ENCODE measurements at places on chromosomes 12 and 14.

GRCh38 chr12:46442239-46442638 is 69.7 kb upstream of the SLC38A2 start:
- no peak for DNase-seq

GRCh38 chr14:99753225-99754140 is 39.7 kb upstream of the EML1 start:
- DNase-seq, result no peak

GRCh38 chr12:25806271-25806670 is 152.2 kb upstream of the RASSF8 start:
- DNase-seq, result no peak

GRCh38 chr12:64716371-64716770 is 42.8 kb downstream of the GNS start:
- DNase-seq, result no peak

DNA sequence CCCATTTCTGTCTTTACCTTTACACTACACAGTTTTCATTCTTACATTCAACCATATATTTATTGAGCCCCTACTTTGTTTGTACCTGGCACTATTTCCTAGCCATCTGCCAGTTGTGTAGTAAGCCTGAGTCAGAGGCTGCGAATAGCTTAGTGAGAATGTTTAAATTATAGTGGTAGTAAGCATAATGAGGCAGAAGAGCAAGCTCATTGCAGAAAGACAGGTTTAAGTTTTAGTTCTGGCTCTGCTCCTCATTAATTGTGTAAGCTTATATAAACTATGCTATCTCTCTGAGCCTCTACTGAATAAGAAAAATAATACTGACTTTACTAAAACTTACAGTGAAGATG is 123.5 kb downstream of the NAV3 start:
- DNase-seq, result no peak

- DNase-seq, result no peak
Measured at GRCh38 chr12:104712477-104712876, 245.6 kb downstream of the SLC41A2 start.

GRCh38 chr12:29008786-29009185 is 140.3 kb upstream of the FAR2 start:
- no peak for DNase-seq

- DNase-seq, result no peak
Measured at GRCh38 chr12:107558141-107558815, 127.3 kb upstream of the PWP1 start.

DNA sequence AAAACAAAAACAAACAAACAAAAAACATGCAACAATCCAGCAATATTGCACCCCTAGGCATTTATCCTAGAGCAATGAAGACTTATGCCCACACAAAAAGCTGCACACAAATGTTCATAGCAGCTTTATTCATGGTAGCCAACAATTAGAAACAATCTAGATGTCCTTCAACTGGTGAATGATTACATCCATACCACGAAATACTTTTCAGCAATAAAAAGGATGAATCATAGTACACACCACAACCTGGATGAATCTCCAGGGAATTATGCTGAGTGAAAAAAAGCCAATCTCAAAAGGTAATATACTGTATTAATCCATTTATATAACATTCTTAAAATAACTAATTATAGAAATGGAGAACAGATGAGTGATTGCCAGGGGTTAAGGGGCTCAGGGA is 14.5 kb upstream of the GPR162 start:
- no peak for DNase-seq

DNA sequence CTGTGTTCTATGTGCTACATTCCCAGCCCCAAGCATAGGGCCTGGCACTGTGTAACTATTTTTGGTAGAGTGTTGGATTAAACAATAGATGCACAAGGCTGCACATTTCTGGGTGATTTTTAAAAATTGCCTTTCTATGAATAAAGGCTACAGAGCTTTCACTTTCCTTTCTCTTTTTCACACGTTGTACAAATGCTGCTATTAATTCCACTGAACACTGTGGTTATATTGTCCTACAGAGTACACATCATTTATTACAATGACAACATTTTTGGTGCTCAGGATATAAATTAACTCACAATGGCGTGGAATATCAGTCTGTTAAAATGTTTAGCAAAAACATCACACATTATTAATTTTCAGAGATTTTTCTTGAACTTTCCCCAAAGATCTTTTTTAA is 3.6 kb upstream of the EML1 start:
- DNase-seq, result no peak
